ENCODE measurements at places on chromosomes 1 and 21.

DNA sequence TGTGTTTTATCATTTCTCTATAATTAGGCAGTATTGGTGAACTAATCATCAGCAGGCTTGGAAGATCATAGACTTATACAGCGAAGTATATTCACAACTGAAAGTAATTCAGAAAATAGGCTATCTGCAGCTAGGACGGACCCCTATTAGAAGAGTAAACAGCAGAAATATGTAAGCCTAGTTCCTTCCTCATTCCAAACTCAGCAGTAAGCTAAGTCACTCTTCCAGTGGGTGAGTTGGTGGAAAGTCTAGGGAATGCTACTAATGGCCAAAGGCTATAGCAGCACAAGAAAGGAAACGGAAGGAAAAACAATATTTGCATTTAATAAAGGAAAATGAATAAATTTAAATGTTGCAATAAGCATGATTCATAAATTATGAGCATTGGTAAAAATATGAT, 918.1 kb upstream of the TMPRSS15 start:
- DNase-seq, result no peak

DNA sequence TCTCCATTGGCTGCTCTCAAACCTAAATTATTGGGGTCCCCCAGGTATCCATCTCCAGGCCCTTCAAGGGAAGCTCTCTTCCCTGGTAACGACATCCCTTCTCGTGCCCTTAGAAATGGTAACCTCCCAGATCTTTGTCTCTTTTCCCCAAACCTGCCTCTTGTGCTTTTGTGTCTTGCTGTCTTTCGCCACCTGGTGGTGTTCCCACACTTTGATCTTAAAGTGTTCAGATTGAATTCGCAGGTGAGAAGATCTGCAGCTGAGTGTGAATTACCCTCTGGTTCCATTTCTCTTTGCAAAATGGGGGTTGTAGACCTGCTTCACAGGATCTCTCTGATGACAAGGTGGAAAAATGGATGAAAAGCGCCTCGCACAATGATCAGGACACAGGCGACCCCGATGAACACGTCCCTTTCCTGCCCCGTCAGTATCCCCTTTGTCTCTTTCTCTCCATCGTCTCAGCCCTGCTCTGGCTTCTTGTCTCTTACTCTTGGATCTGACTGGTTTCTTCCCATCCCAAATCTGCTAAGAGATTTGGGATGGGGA, 53.1 kb downstream of the DOP1B start:
- peak; percentile 12 for DNase-seq

- no peak for DNase-seq
Measured at GRCh38 chr1:70941563-70941962, 106.1 kb downstream of the PTGER3 start.

DNA sequence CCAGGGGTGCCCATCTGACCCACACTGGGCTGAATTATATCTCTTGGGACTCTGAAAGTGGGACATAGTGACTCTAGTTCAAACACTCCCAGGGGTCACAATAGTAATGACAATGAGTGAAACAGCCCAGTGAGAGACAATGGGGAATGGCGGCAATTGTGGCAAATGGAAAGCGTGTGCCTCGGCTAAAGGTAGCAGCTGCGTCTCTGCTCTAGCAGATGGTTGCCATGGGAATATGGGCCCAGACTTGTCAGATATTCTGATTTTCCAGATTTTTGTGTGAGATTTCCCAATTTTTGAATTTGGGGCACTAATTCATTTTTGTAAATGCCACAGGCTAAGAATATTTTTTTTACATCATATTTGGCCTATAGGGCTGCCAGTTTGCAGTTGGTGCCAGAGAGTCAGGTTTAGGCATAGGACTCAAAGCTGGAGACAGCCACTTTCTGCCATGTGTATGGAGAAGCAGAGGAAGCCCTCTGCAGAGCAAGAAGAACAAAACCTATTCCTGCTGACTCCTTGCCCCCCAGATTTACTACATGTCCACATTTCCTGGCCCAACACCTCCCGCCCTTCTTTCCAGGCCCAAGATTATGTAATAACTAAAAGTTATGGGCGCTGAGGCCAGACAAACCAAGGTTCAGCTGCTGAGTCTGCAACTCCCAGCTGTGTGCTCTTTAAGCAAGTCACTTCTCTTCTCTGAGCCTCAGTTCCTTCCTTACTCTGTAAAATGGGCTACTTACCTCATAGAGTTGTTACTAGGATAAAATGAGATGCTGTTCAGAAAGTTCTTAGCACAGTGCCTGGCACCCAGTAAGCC, 21.6 kb upstream of the PTP4A2 start:
- DNase-seq, result no peak

- DNase-seq, result no peak
Measured at GRCh38 chr1:35449334-35450008, 107.7 kb downstream of the KIAA0319L start.

DNA sequence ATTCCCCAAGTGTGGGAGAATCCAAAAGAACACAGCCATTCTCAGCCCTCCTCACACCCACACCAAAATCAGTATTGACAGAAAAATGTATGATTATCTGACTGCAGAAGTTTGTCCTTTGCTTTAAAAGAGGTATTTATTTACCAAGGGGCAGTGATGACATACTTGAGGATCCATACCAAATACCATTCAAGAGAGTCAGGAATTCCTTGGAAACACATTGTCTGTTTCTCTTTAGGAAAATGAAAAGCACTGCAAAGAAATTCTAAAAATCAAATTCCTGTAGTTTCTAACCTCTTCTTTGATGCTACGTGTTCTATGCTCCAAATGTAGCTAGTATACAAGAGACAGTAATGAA, 509.6 kb upstream of the CXADR start:
- no peak for DNase-seq

GRCh38 chr1:101365878-101366277, 129.1 kb downstream of the S1PR1 start:
- DNase-seq, result no peak
